T follicular helper cell (primary cell): ENCODE measurements at places on chromosomes 3 and 15.

DNA sequence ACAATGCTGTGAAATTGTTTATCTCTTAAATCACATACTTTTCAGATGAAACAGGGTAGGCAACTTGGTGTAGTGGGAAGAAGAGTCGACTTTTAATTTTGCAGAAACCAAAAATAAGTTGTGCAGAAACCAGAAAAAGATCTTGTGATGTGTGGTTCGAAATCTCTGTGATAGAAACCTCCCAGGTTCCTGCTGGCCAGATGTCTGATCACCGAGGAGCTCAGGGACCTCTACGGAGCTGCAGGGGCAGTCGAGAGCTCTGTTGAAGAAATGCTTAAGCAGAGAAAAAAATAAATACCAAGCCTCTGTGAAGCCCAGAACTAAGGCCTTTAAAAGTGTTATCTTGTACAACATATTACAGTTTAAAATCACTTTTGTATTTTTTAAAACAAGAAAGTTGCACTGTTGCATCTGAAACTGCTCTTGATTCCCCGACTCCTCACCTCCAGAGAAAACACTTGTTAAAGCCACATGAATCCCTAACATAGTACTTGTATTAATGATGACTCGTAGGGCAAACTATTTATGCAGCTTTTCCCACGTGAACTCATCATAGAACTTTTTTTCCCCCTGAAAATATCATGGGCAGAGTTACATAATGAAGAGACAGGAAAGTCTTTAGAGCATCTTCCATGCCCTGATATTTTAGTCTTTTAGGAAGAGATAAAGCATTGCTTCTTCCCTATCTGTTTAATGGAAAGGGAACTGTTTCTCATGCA, 51.3 kb downstream of the CCK start:
- DNase-seq: no peak

- DNase-seq: no peak
Observed at GRCh38 chr3:152398495-152398894, 129.8 kb downstream of the MBNL1 start.

- DNase-seq: no peak
Observed at GRCh38 chr15:47588958-47589357, 128.3 kb upstream of the SEMA6D start.

- DNase-seq: no peak
Observed at GRCh38 chr3:122355612-122356011, 27.4 kb downstream of the MIX23 start.

GRCh38 chr15:82043796-82044372, 1.9 kb downstream of the MEX3B start:
- DNase-seq: no peak
